Left renal pelvis (tissue), 4 donors: ENCODE measurements at places on chromosomes 3 and 15.

- DNase-seq, result peak; percentile 90
Observed at GRCh38 chr15:74695597-74696397, at the start of gene EDC3. TSS of gene EDC3 (minus strand) at chr15:74696024. CDS start at chr15:74675124, 20,900 bp downstream.

- no peak for DNase-seq
Observed at GRCh38 chr3:162507397-162507796, 1010.8 kb downstream of the OTOL1 start.

- no peak for DNase-seq
Observed at GRCh38 chr3:23004971-23005370, 198.2 kb upstream of the UBE2E2 start.

GRCh38 chr3:186946756-186947375 is 16.5 kb downstream of the ST6GAL1 start:
- DNase-seq, result no peak

DNA sequence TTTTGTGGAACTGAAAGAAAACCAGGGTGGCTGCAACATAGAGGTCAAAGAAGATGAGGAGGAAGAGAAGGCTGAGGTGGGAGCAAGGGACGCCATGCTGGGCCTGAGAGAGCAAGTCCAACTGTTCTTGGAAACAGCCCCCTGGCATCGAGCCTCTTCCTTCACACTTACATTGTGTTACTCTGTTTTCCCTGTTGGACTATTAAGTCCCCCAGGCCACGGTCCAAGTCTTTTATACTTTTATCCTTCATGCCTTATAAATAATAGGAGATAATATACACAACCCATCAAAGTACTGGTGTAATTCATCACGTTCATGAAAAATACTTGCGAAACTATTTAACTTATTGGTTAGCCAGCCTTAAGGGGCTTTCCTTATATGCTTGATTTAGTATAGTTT is 79.3 kb downstream of the ATG7 start:
- DNase-seq, result no peak

DNA sequence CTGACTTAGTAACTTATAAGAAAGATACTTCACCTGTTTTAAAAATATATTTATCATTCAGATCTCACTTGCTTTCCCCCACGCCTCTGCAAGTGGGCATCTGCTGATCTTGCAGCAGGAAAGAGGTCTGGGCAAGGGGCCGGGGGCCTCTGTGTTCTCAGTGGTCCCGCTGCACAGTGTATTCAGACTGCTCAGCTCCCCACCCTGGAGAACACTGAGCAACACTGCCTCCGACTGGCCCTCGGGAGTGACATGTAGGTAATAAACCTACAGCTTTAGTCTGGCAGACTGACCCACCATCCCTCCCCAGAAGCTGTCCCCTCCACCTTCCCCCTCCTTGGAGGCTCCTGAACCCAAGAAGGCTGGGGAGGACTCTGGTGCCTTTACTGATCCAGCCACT is 43.8 kb downstream of the GABRB3 start:
- DNase-seq, result no peak

GRCh38 chr3:31714495-31715280 is 182.0 kb downstream of the STT3B start:
- DNase-seq, result no peak
